Stimulated activated naive CD4-positive, alpha-beta T cell treated with Interleukin-2 at 50 U/mL for 16 hours (primary cell): ENCODE measurements at places on chromosomes 2 and 18.

- no peak for DNase-seq
Measured at GRCh38 chr2:223469270-223470046, 132.7 kb downstream of the SCG2 start.

DNA sequence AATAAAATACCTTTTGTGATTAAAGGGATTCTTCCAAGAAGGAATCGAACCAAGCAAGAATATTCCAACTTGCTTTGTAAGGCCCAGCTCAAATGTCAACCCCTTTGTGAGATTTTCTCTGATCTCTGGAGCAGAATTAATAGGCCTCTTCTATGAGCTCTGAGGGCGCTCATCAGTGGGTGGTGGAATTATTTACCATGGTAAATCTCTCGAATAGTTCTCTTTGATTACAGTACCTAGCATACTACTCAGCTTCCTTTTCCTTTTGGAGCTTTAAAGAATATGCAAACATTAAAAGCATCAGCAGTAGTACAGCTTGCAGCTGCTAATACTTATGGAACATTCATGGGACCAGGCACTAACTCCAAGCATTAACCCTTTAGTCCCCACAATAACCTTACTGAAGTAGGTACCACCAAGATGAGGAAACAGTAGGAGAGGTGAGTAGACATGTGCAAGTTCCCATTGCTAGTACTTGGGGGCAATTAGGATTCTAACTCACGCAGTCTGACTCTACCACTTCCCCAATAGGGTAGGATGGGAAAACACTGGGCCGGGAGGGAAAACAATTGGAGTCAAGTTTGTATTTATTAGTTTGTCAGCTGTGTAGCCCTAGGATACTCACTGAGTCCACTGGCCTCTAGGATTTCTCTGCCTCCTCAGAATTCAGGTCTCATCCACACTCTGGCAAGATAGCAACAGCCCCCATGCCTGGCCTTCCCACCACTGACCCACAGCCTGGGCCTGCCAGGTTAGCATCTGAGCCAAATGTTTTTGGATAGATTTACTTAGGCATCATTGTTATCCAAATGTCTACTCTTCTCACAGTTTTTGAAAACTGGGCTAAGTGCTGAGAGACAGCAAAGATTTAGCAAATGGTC, 21.7 kb downstream of the ADD2 start:
- DNase-seq, result no peak

DNA sequence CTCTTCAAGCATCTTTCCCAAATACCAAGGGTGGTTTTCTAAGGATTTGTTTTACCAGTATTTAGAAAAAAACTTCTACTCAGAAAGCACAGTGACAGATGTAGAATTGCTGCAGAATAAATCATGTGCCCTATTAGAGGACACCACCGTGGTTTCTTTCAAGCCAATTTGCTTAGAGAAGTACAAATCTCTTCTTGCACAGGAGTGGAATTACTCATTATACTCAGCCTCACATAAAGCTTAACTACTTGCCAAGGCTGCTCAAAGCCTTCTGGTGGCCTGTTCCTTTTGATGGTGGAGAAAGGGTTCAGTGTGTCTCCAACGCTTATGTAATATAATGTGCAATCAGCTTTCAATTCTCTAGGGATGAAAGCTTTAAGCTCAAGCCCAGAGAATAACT, 66.5 kb upstream of the CTNNA2 start:
- no peak for DNase-seq

GRCh38 chr18:4096486-4096885, 358.6 kb downstream of the DLGAP1 start:
- no peak for DNase-seq
